ENCODE measurements at places on chromosomes 1 and 21.

DNA sequence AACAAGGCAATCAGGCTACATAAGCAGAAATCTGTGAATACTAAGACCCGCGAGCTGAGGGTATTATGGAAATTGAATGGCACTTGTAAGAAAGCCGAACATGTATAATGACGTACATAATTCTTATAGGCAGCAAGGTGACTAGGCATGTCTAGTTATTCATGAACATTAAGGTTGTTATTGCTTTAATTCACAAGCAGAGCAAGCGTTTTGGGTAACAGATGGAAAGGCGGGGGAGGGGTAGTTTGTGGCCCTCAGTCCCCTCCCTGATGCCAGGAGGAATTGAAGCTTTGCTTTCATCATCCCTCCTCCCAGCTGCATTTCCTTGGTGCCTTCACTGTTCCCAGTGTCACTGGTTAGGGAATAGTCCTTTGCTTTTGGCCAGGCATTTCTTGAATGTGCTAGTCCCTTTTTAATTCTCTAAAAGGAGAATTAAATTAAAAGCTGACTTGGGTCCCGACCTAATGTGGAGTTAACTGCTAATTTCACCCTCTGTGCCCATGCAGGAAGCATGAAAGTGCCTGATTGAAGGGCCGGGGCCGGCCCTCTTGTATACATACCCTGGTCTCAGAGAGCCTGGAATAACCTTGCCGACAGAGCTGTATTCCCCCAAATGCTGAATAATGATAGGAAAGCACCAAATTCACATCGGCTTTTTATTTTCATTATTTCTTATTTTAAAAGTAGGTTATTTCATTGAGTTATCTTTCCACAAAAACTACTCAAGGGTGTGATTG, 42.5 kb downstream of the RYR2 start:
- no peak for DNase-seq

DNA sequence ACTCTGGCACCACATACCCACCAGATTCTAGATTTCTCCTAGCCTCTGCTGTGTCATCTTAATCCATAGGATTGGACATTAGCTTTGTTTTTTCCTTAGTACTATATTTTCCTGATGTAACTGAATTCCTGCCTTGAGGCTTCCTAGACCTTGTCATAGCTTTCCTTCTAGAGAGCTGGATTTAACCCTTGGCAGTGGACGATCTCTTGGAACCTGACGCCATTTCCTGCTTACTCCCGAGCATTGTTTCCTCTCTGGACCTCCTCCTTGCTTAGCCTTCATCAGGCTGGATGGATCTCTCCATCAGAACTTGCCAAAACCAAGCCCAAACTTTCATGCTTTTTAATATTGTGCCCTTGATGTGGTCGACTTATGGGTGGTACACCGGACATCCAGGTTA, 1.5 kb downstream of the APOBEC4 start:
- no peak for DNase-seq

- no peak for DNase-seq
Measured at GRCh38 chr1:163875927-163876320, 554.2 kb downstream of the NUF2 start.

- DNase-seq: peak; percentile 7
Measured at GRCh38 chr1:28887419-28887834, 26.9 kb upstream of the EPB41 start.

GRCh38 chr1:27005648-27006496, 6.8 kb downstream of the TENT5B start:
- no peak for DNase-seq

DNA sequence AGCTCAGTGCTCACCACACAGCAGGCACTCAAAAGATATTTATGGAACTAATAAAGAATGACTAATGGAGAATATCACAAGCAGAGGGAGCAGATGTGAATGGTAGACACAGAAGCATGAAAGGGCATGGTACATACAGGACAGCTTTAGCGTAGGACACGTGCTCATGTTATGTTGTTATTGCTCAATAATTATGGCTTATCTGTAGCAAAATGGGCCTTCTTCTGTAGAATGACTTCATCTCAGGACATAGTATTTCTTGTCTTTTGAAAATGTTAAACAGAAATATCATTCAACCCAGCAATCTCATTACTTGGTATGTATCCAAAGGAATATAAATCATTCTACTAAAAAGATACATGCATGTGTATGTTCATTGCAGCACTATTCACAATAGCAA, 58.9 kb upstream of the EXO1 start:
- no peak for DNase-seq

- no peak for DNase-seq
Measured at GRCh38 chr1:184354719-184355118, 32.1 kb upstream of the C1orf21 start.

- DNase-seq: no peak
Measured at GRCh38 chr1:239987103-239987745, 104.5 kb upstream of the FMN2 start.
